ENCODE measurements at places on chromosomes 1 and 21.

DNA sequence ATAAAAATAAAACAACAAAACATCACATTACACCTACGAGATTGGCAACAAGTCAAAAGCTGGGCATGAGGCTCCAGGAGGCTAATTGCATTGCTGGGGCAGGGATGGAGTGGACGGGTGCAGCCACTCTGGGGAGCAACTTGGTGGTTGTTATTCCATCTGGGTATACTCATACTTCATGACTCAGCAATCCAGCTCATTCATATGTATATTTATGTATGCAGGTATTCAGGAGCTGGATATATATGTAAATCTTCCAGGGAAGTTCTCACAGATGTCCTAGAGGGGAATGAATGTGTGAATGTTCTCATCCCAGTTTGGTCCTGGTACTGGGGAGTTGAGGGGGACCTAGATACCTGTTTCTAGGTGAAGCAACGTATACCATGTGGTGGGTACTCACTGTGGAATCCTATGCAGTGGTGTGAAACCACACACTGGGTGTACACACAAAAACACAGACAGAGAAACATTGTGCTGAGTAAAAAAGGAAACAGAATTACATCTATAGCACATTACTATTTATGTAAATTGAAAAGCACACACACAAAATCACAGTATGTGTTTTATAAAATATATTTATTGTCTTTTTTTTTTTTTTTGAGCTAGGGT, 79.7 kb upstream of the RAB4A start:
- no peak for DNase-seq

DNA sequence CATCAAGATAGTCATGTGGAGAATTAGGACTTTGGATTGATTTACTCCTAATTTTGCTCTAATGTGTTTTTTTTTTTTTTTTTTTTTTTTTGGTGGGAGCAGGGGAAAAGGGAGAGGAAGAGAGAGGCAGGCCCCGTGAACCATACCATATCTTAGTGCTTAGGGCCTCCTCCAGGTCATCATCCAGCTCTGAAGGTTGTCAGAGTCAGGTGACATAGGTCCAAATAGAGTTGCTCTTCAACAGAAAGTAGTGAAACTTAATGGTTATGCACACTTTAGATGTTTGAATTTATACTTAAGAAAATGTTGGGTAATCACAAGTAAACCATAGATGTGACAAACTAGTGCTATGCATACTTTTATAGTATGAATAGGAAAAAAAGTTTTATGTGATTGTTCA, 32.2 kb downstream of the CXADR start:
- DNase-seq = no peak

GRCh38 chr1:156241311-156241811, 623 bp upstream of the BGLAP start:
- no peak for DNase-seq

DNA sequence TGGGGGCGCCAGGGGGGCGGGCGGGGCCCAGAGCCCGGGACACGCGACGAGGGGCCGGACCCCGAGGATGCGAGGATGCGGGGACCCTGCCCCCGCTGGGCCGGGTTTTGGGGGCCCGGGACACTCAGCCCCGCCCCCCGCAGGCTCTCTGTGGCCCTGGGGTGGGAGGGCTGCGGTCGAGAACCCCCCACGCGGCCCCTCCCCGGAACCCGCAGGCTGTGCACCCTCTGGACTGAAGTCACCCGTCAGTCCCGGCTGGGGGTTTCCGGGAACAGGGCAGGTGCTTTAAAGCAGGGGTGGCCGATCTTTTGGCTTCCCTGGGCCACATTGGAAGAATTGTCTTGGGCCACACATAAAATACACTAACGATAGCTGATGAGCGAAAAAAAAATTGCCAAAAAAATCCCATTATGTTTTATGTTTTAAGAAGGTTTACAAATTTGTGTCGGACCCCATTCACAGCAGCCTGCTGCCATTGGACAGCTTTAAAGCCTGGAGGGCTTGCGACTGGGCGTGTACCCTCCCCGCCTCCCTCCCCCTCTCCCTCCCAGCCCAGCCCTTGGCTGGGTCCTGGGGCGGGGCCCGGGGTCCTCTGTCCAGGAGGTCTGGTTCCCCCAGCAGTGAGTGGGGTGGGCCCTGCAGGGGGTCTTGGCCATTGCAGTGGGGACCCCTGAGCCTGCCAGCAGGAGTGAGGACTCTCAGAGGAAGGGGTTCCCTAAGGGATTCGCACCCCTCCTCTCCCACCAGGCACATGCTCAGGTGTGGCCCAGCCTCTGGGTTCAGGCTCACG, 21.6 kb upstream of the C1orf159 start:
- DNase-seq = peak; percentile 81

DNA sequence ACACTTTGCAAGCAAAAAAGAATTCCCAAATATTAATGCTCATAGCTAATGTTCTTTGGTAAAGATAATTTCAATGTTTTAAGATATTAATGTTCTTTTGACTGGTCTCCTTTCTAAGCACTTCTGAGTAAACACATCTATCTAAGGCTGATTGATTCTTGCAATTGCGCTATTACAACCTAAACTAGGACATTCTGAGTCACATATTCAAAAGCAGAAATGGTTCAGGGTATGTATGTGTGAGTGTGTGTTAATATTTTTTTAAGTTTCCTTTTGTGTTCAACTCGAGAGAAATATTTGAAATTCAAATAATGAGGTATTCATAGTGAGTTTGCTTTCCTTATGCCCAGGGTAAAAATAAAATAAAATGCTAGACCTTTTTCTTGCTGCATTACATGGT, 203.6 kb upstream of the GRIK3 start:
- DNase-seq = no peak

DNA sequence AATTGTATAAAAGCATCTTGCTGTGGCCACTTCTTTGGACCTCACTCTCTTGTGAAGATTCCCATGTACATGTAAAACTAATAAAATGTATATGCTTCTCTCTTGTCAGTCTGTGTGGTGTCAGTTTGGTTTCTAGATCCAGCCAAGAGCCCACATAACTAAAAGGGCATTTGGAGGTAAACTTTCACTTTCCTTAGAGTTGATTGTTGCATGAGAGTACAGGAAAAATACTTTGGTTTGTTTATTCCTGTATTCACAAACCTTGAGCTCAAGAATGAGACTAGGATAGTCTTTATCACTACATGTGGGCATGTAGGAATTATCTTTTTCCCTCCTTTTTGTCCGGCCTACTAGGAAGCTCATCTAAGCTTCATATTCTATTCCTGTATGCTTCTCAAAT, 50.9 kb downstream of the KCTD3 start:
- DNase-seq = no peak

DNA sequence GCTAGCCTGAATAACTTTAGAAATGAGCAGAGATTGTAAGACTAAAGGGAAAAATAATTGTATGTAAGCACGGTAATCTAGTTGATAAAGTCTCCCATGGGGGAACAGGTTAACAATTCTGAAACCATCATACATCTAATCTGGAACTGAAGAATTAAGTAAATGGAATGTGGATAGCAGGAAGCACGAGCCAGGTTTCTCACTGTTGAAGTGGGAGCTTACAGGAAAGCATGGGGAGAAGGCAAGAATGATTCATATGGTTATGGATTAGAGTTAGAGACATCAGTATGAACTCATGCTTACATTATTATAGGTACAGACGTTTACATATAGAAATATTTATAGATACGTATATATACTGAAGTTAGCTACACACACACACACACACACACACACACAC, 83.0 kb downstream of the LEPR start:
- no peak for DNase-seq

GRCh38 chr1:29105822-29106221, 17.9 kb downstream of the TMEM200B start:
- no peak for DNase-seq

GRCh38 chr1:7199077-7199779, 414.0 kb downstream of the CAMTA1 start:
- no peak for DNase-seq

DNA sequence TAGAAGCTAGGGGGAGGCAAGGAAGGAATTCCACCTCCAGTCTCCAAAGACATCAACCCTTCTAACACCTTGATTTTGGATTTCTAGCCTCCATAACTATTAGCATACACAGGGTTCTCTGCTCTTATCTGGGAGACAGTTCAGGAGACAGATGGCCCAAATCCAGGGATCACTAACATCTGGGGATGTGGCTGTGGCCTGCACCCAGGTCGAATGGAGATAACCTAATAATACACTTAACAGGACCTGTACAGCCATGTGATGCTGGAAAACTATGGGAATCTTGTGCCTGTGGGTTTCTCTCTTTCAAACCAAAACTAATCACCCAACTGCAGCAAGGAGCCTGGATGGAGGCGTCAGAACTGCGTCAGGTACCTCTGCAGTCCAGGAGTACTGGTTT, 47.6 kb downstream of the KIAA0319L start:
- DNase-seq = no peak

- peak; percentile 32 for DNase-seq
Measured at GRCh38 chr1:206631085-206631509, 4.2 kb upstream of the DYRK3 start.

DNA sequence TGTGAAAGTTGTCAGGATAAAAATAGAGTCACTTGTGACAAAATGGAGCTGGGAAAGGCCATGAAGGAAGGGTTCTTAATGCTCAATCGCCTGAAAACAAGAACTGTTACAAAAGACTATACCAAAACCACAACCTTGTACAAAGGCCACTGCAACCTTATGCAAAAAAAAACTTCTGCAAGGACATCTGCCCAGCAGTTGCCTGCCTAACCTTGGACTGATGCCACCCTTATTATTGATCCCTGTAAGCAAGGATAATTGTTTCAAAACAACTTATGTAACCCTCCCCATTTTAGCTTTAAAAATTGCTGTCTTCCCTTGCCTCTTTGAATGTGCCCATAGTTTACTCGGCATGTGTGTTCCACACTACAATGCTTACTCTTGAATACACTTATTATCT, 5.7 kb downstream of the ALG14 start:
- DNase-seq = no peak

- no peak for DNase-seq
Measured at GRCh38 chr1:29806646-29807319, 570.5 kb downstream of the PTPRU start.

DNA sequence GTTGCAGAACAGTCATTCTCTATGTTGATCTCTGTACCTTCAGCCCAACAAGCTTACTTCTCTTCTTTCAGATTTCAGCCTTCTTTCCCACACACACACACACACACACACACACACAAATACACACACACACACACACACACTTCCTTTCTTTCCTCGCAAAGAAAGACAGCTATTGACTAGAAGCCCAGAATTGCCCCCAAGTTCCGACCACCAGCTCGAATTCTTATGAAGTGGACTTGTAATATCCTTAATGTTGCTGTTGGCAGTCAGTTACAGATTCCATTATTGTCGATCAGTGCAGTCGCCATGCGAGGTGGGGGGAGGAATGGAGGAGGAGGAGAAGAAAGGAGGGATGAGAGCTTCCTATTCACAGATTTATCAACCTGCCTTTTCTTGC, 125.5 kb downstream of the CLEC20A start:
- DNase-seq = no peak

DNA sequence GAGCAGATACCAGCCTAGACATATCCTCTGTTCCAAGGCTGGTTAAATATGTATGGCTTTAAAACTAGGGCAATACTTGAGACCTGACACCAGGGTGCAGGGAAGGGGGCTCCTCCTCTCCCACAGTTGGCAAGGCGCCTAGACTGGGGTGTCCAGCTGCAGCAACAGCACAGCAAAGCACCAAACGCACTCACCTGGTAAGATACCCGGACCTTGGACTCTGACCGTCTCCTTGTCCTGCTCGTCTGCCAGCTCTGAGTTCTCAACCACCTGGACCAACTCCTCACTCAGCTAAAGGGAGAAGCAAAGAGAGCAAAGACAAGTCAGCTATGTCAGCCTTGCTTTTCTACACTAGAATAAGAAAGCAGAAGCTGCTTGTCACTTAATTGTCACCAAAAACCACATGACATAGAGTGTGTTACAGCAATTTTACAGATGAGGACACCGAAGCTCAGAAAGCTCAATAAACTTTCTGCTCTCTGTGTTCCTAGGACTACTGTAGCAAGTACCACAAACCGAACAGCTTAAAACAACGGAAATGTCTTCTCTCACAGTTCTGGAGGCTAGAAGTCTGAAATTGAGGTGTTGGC, 4.4 kb downstream of the PACC1 start:
- no peak for DNase-seq

- DNase-seq = peak; percentile 1
Measured at GRCh38 chr21:16330082-16330907, 600.5 kb downstream of the USP25 start.

- DNase-seq = peak; percentile 74
Measured at GRCh38 chr1:184974056-184974836, at the start of gene NIBAN1. Gene NIBAN1, minus strand, starts transcription at chr1:184974508. Its CDS starts 152 bp downstream, at chr1:184974356.

DNA sequence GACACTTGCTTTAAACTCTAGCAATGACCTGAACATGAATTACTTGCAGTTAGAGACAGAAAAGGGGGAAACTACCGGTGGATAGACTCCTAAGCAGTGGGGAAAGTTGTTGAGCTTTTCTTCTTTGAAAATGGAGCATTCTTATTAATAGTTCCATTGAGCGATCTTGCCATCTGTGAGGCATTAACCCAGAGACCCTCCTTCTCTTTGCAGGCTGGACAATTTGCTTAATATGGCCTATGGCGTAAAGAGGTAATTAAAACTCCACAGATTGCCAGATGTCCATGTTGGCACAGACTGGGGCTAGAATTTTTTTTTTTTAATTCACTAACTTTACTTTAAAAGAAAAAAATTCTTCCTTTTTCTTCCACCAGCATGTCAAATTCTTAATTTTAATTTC, 88.5 kb downstream of the ELAVL4 start:
- no peak for DNase-seq

DNA sequence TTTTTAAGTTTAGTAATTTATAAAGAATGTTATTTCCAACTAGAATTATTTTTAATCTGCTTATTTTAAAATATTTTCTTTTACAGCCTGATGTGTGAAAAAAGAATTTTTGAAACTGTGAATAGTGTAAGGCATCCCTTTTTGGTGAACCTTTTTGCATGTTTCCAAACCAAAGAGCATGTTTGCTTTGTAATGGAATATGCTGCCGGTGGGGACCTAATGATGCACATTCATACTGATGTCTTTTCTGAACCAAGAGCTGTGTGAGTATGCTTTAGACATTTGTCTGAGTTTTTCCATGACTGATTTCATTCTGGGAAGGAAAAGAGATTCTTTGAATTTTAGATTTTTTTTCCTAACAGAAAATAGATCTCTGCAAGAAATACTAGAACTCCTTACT, 77.9 kb downstream of the GTF2B start:
- no peak for DNase-seq

DNA sequence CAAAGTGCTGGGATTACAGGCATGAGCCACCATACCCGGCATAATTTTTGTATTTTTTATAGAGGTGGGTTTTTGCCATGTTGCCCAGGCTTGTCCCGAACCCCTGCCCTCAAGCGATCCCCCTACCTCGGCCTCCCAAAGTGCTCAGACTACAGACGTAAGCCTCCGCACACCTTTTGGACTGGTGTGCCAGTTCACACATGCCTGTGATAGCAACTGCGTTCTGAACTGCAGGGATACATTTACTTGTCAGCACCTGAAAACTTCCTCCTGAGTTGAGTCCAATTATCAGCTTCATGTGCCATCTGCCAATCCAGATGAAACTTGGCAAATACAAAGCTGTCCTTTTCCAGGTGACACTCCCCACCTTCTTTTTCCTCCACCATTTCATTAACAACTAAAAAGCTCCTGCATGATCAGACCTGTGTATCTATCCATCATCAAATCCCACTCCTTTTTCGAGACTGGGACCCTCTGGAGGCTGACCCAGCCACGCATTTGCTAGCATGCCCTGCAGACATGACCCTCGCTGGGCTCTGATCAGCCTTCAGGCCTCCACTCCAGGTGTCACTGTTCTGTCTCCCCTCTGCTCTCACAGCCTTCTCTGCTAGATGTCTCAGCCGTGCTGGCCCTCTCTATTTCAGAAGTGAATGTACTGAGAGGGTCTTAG, 2.1 kb upstream of the DEGS1 start:
- DNase-seq = no peak

- no peak for DNase-seq
Measured at GRCh38 chr1:914891-915280, 8.8 kb upstream of the SAMD11 start.
